ENCODE measurements at places on chromosomes 2 and 18.

GRCh38 chr2:3280683-3281520 is 96.7 kb downstream of the EIPR1 start:
- DNase-seq, result no peak

DNA sequence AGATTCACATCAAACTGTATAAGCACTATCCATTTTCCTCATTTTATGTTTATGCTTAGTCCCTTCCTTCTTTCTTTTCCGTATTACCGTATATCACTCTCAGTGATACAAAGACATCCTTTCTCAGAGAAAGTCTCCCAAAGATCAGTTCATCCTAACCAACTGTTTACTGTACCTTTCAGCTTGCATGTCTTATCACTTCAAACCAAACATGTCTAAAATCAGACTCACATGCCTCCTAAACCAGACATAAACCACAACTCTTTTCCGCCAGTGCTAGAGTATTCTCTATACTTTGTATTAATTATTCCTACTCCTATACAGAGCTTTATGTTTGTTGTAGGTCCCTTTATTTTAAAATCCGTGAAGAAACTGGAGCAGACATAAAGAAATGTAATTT is 41.5 kb downstream of the KCMF1 start:
- DNase-seq, result no peak

DNA sequence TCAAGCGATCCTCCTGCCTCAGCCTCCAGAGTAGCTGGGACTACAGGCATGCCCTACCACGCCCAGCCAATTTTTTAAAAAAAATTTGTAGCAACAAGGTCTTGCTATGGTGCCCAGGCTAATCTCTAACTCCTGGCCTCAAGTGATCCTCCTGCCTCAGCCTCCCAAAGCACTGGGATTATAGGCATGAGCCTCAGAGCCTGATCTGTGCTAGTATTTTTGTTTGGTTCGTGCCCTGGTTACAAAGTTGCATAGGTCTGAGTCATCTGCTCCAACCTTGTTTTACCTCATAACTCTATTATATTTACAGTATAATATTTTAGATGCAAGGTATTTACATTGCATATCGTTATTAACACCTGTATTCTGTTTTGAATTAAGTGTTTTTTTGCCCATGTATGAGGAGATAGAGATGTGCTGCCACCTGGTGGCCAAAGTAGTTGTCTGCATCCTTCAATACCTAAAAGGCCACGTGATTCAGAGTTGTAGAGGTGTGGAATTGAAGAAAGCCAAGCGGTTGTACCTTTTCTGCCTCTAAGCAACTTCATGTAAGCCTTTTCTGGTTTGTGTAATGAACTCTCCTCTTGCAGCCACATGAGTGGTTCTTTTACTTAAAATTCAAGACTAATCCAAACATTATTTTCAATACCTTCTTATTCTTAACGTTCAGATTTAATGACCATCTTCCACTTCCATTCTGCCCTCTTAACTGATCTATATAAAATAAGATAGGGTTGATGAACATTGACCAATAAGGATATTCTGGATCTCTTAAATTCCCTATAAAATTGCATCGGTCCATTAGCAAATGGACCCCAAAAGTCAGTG is 19.9 kb upstream of the CABYR start:
- DNase-seq, result peak; percentile 63

GRCh38 chr2:13543550-13543949 is 826.8 kb downstream of the TRIB2 start:
- no peak for DNase-seq

- DNase-seq, result no peak
Observed at GRCh38 chr18:10413722-10414121, 40.7 kb upstream of the APCDD1 start.

DNA sequence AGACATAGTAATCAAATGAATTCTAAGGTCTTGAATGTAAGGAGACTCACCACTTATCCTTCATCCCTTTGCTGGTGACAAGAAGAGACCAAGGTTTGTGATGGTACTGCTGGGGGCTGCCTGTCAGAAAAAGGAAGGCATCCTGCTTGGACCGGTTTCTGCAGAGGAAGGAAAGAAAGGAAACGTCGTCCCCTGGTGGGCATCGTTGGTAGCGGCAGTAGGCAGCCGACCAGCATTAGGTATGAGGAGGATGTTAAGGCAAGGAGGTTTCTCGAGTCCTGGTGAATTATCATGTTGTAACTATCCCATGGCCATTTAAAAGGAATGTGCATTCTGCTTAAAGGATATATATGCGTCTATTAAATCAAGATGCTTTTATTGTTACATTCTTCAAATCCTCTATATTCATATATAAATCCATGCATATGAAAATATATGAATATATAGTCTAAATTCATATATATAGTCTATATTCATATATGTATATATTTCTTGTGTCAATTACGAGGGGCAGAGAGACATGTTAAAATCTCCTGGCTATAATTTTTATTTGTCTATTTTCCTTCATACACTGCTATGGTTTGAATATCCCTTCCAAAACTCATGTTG is 94.4 kb upstream of the TGFA start:
- DNase-seq, result peak; percentile 40

DNA sequence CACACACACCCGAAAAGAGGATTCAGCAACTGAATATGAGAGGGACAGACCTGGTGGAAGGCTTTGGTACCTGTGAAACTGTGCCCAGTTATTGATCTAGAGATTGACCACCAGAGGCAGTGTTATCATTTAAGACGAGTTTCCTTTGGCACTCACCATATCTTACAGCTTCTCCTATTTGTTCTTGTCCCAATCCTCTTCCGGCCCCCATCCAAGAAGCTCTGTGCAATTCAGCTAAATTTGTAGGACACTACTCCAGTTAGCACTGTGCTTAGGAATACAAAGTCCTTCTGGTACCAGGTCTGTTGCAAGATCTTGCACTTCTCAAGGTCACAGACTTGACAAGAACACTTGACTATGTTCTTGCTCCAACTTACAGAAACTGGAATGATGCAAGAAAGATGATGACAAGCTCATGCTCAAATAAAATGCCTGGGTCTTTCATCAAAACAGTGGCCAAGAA is 177.7 kb downstream of the TMEM247 start:
- DNase-seq, result no peak

- no peak for DNase-seq
Observed at GRCh38 chr2:39922679-39923405, 143.8 kb upstream of the THUMPD2 start.

DNA sequence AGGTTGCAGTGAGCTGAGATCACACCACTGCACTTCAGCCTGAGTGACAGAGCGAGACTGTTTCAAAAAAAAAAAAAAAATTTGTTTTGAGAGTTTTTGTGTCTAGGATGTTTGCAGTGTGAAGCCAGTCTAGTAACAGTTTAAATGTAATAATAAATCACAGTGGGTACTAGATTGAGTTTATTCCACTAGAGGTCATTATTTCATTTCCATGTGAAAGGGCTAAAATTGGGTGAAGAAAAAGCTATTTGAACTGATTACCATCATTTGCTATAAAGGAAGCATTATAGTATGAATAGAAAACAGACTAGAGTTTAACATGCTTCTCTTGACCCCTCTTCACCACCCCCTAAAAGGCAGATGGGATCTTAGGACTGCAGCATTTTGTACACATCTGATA is 20.3 kb downstream of the SNRPD1 start:
- no peak for DNase-seq

- no peak for DNase-seq
Observed at GRCh38 chr18:42338683-42339082, 383.6 kb downstream of the PIK3C3 start.
